Trophoblast cell (in vitro differentiated cells and primary cell): ENCODE measurements at places on chromosomes 11 and 22.

DNA sequence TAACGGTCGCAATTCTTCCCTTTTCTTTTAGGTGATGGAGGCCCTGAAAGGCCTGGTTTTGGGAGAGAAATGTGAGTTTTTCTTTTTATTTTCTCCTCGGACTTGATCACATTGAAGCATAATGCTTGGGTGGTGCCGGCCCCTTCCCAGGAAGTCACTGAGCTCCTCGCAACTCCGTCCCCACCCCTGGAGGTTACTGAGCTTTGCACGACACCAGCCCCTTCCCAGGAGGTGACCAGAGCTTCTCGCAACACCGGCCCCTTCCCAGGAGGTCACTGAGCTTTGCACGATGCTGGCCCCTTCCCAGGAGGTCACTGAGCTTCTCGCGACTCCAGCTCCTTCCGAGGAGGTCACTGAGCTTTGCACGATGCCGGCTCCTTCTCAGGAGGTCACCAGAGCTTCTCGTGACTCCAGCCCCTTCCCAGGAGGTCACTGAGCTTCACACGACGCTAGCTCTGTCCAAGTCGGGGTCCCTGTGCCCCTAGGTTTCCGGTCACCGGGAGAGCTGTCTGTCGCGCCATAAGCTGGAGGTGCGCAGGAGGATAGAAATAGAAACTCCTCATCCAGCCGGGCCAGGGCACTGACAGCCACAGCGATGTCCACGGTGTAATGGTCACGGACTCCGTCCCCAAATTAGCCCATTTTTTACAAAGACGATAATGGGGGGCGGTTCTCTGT, 586.4 kb downstream of the BRD1 start:
- H3K4me1 ChIP-seq = no peaks in the 10 kb centered on the region
- H3K4me3 ChIP-seq = no peak overlapping the region
- DNase-seq = no peak
- no peaks in the 10 kb centered on the region for H3K27me3 ChIP-seq

DNA sequence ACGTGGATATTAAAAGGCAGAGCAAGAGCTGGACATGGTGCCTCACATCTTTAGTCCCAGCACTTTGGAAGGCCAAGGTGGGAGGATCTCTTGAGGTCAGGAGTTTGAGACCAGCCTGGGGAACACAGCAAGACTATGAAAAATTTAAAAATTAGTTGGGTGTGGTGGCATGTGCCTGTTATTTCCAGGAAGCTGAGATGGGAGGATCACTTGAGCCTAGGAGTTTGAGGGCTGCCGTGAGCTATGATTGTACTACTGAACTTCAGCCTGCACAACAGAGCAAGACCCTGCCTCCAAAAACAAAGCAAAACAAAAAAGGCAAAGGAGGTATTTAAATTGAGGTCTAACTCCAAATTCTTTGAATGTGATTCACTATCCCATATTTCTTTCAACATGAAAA, 23.5 kb downstream of the RDX start:
- no peak for DNase-seq
- no peak overlapping the region for H3K4me3 ChIP-seq
- H3K27me3 ChIP-seq = no peaks in the 10 kb centered on the region

DNA sequence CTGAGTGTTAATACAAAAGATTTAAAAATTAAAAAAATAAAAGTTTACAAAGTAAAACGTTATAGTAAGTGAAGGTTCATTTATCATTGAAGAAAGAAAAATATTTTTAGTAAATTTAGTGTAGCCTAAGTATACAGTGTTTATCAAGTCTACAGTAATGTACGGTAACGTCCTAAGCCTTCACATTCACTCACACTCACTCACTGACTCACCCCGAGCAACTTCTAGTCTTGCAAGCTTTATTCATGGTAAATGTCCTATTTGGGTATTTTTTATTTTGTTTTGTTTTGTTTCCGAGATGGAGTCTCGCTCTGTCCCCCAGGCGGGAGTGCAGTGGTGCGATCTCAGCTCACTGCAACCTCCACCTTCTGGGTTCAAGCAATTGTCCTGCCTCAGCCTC, 8.8 kb downstream of the CASTOR1 start:
- no peak overlapping the region for H3K4me3 ChIP-seq
- H3K4me1 ChIP-seq = peaks cover 9% of the 10 kb centered on the region
- DNase-seq = no peak
- H3K36me3 ChIP-seq = peaks cover 21% of the 10 kb centered on the region

DNA sequence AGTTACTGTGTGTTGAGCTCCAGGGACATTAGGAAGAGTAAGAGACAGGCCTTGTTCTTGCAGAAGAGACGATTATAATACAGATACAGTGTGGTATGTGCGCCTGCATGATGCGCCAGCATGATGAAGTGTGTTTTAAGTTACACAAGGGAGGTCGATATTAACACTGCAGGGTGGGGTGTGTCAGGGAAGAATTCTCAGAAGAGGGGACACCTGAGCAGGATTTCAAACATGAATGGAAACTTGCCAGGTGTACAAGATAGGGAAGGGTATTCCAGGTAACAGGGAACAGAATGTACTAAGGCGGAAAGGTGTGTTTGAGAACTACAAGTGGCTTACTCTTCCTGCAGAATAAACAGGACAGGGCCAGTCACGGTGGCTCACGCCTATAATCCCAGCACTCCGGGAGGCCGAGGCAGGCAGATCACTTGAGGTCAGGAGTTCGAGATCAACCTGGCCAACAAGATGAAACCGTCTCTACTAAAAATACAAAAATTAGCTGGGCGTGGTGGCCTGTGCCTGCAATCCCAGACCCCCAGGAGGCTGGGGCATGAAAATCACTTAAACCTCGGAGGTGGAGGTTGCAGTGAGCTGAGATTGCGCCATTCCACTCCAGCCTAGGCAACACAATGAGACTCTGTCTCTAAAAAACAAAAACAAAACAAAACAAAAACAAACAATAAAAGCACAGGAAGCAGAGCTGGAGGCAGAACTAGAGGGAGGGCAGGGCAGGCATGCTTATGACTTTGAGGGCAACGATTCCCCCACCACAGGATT, 59.0 kb downstream of the SYN3 start:
- peak; percentile 67 for DNase-seq
- H3K4me1 ChIP-seq = peaks cover 14% of the 10 kb centered on the region
- no peak overlapping the region for H3K4me3 ChIP-seq
- H3K27ac ChIP-seq = no peak overlapping the region
- H3K36me3 ChIP-seq = no peaks in the 10 kb centered on the region

- H3K4me1 ChIP-seq = no peaks in the 10 kb centered on the region
- no peak overlapping the region for H3K27ac ChIP-seq
- no peaks in the 10 kb centered on the region for H3K36me3 ChIP-seq
Observed at GRCh38 chr11:72856065-72856464, 41.9 kb downstream of the ATG16L2 start.

DNA sequence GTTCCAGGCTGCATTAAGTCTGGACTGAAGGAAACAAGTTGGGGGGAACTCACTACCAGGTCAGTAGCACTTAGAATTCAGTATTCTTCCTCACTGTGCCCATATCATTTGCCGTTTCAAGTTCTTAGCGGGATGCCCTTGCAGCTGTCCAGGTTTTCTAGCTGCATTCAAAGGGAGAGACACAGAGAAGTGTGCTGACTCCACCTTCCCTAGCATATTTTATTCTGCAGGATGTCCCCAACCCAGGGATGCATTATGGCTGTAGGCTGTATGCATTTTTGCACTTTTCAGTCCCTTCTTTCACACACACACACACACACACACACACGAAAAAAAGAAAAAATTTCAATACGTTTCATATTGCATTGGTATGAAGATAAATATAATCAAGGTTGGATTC, 35.8 kb upstream of the MAPK1 start:
- no peaks in the 10 kb centered on the region for H3K27me3 ChIP-seq
- DNase-seq = no peak
- no peaks in the 10 kb centered on the region for H3K36me3 ChIP-seq
- H3K4me3 ChIP-seq = no peak overlapping the region

DNA sequence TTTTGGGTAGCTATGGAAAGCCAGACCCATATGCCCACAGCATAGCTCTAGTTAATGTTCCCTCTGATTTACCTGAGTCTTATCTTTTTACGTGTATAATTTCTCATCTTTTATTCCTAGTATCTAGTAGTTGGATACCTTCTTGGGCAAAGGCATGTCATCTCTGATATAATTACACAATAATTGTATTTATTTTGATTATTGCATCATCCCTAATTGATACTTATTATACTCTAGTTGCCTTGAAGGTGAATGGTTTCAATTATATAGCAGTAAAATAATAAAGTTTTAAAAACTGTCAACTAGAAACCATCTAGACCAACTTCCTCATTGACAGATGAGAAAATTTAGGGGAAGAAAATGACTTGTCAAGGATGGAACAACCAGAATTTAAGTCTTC, 347.3 kb downstream of the SOX6 start:
- H3K4me3 ChIP-seq = no peak overlapping the region
- H3K36me3 ChIP-seq = no peaks in the 10 kb centered on the region
- no peaks in the 10 kb centered on the region for H3K27me3 ChIP-seq
- no peak overlapping the region for H3K27ac ChIP-seq
- no peaks in the 10 kb centered on the region for H3K4me1 ChIP-seq
- no peak for DNase-seq

DNA sequence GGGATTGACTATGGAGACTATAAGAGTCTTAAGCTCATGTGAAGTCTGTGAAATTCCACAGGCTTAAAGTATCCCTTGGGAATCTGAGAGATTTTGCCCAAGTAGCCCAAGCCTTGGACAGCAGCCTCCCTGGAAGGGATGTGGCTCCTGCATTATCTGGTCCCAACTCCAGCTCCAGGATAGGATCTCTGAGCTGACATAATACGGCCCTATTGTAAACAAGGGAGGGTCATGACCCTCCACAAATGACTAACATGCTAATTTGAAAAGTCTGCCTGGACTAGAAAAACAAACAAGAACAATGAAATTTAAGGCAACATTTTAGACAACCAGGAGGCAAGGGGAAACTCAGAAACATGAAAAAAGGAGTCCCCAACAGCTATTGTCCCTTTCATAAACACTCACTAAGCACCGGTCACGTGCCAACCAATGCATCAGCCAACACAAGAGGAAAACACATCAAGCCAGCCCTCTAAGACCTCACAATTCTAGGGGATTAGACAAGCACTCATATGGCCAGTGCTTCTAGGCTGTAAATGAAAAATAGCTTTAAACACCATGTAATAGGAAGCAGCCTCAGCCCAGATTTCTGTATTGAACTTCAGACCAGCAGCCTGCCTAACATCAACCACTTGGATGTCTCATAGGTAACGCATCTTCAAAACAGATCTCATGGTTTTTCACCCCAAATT, 101.2 kb upstream of the TIMP3 start:
- DNase-seq = peak; percentile 63
- no peak overlapping the region for H3K4me3 ChIP-seq
- peaks cover 30% of the 10 kb centered on the region for H3K4me1 ChIP-seq
- H3K27ac ChIP-seq = peak overlapping the region; percentile 92
- H3K27me3 ChIP-seq = no peaks in the 10 kb centered on the region

- DNase-seq = peak; percentile 58
- H3K27me3 ChIP-seq = no peaks in the 10 kb centered on the region
- peak overlapping the region; percentile 75 for H3K27ac ChIP-seq
Observed at GRCh38 chr11:63802637-63803414, 10.4 kb upstream of the SPINDOC start.

DNA sequence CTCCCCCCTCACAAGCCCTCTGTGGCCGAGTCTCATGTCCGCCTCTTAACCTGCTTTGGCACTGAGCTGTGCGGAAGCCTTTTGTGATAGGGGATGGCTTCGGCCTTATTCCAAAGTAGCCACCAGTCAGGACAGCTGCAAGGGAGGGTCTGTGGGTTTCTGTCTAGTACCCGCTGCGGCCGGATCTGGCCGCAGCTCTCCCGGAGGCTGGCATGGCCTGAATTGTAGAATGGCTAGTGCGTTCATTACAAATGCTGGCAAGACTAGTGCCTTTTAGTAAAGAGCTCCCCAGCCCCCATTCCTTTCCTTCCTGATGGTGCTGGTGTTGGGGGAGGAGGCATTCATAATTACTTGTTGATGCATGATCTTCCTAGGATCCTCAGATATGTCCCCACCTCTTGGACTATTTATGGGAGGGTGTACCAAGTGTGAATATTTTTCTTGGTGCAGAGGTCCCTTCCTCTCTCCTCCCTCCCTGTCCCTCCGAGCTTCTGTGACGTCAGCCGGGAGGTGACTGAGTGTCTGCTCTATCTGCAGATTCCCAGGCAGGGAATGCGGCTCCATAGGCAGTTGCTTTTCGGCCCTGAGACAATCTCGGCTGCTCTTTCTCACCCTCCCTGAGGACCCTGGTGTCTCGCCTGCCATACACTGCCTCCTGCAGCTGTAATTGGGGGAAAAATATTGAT, 108.7 kb upstream of the E2F8 start:
- DNase-seq = no peak
- H3K36me3 ChIP-seq = no peaks in the 10 kb centered on the region
- H3K27ac ChIP-seq = no peak overlapping the region
- H3K27me3 ChIP-seq = peaks cover 33% of the 10 kb centered on the region
- H3K4me3 ChIP-seq = no peak overlapping the region
